ENCODE measurements at places on chromosomes 6 and 20. TPM values are rescaled to one million over a fixed set of nuclear protein-coding genes. Genes with fewer than 3 reads are reported as not detected.

- DNase-seq = no peak
These were observed 301.3 kb downstream of the TFAP2B start for GRCh38 chr6:51120016-51120415.

GRCh38 chr6:24910961-24911725 lies 24.6 kb downstream of the RIPOR2 start:
- DNase-seq = no peak

The PXDC1 gene
- total RNA-seq = 18.5 TPM

GRCh38 chr20:5191829-5192569 lies 65.2 kb downstream of the CDS2 start:
- no peak for DNase-seq

GRCh38 chr6:40135491-40136072 lies 201.3 kb upstream of the MOCS1 start:
- DNase-seq = no peak

- DNase-seq = no peak
These were observed 440.0 kb upstream of the HSF2 start for GRCh38 chr6:121959501-121959900.

GRCh38 chr6:152642578-152643375 lies 5.6 kb upstream of the SYNE1 start:
- no peak for DNase-seq

GRCh38 chr20:2767768-2768631 lies 32.4 kb downstream of the CPXM1 start:
- no peak for DNase-seq
